ENCODE measurements at places on chromosomes 13 and 19. TPM values are rescaled to one million over a fixed set of nuclear protein-coding genes. Genes with fewer than 3 reads are reported as not detected.
A peak's percentile ranks its signal among the peaks of the same experiment; 100 is the strongest.

Gene COPE
- total RNA-seq: 181 TPM

Gene ABCA7
- total RNA-seq: 9.4 TPM

Gene C19orf33
- total RNA-seq: 12.4 TPM

Gene SLC27A5
- total RNA-seq: 25.5 TPM

Gene NAT14
- total RNA-seq: 16.2 TPM

Gene TDRD12
- total RNA-seq: 0.40 TPM

Gene FBXO17
- total RNA-seq: 7.7 TPM

Gene EBI3
- 0.77 TPM for total RNA-seq

Gene KRTDAP
- not detected for total RNA-seq

Gene RASIP1
- 11.9 TPM for total RNA-seq

Gene FLT1
- 29.3 TPM for total RNA-seq

Gene FXYD5
- total RNA-seq: 11.0 TPM

GRCh38 chr13:33524086-33524485, 238.5 kb upstream of the STARD13 start:
- H3K36me3 ChIP-seq: no peaks in the 10 kb centered on the region
- H3K27me3 ChIP-seq: no peaks in the 10 kb centered on the region
- no peak overlapping the region for H3K4me3 ChIP-seq
- no peaks in the 10 kb centered on the region for H3K4me1 ChIP-seq
- no peak overlapping the region for H3K27ac ChIP-seq

GRCh38 chr13:75931116-75931515, 295.0 kb downstream of the LMO7 start:
- no peaks in the 10 kb centered on the region for H3K36me3 ChIP-seq
- no peak overlapping the region for H3K27ac ChIP-seq
- no peaks in the 10 kb centered on the region for H3K4me1 ChIP-seq
- H3K4me3 ChIP-seq: no peak overlapping the region
- DNase-seq: no peak

- no peaks in the 10 kb centered on the region for H3K27me3 ChIP-seq
- H3K4me3 ChIP-seq: no peak within 1 kb of the TSS
- no peak for DNase-seq
- H3K27ac ChIP-seq: no peak within 1 kb of the TSS
Observed at GRCh38 chr19:51372649-51373504, at the start of gene NKG7. Gene NKG7 (minus strand): TSS chr19:51372654. CDS start chr19:51372535, 119 bp downstream.

GRCh38 chr19:50661023-50661422, 11.8 kb downstream of the C19orf81 start:
- DNase-seq: no peak
- peaks cover 27% of the 10 kb centered on the region for H3K36me3 ChIP-seq
- H3K27me3 ChIP-seq: peaks cover 6% of the 10 kb centered on the region
- no peak overlapping the region for H3K27ac ChIP-seq

DNA sequence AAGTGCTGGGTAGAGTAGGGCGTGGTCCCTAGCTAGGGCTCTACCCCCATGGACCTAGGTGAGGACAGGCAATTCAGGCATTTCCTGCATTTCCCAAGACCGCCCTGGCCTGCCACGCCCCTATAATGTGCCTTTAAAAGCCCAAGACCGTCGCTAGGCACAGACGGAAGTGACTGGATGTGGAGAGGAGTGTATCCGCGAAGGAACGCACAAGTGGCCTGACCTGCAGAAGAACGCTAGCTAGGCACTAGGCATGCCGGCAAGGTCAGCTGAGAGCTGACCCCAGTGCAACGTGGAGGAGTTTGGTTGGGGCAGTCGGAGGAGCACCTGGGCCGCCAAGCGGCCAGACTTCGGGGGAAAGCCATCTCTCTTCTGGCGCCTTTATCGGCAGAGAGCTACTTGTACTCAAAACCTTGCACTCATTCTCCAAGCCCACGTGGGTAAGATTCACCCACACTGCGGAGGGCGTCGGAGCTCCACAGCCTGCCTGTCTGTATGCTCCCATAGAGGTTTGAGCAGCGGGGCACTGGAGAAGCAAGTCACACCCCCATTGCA, 370.0 kb downstream of the FGF9 start:
- H3K4me3 ChIP-seq: no peak overlapping the region
- H3K4me1 ChIP-seq: no peaks in the 10 kb centered on the region
- no peak for DNase-seq
- H3K27ac ChIP-seq: no peak overlapping the region
- no peaks in the 10 kb centered on the region for H3K27me3 ChIP-seq

DNA sequence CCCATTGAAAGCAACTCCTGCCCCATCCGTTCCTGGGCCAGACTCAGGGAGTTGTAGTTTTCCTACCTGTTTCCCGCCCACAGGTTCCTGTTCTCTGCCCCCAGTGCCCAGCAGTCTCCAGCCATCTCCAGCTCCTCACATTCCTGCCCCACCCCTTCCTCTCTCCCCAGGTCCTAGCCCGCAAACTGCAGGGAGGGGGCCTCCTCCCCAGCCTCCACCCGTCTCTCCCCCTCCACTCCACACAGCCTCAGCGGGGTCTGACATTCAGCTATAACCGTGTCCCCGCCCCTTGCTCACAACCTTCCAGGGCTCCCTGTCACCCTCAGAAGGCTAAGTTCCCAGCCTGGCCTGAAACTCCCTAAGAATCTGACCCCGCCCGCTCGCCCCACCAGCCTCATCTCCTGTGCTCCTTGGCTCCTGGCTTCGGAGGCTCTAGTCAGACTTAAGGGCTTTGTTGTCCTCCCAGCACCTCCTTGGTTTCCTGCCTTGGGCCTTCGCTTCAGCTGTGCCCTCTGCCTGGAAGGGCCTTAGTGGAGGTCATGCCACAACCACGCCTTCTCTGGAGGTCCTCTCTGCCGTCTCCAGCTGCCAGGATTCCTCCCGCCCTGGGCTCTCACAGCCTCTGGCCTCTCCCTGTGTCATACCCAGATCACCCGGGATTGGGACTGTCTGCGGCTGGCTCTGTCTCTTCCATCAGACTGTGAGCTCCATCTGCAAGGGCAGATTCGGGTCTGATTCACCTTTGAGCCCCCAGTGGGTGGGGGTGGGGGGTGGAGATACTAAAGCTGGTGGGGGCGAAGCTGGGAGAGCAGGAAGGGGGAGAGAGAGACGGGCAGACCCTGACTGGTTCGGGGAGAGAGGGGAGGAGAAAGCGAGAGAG, 5.1 kb upstream of the SPACA6 start:
- peak overlapping the region; percentile 83 for H3K4me3 ChIP-seq
- H3K36me3 ChIP-seq: peaks cover 14% of the 10 kb centered on the region
- H3K27me3 ChIP-seq: no peaks in the 10 kb centered on the region
- peak overlapping the region; percentile 84 for H3K27ac ChIP-seq
- peak; percentile 94 for DNase-seq

GRCh38 chr13:37225414-37226070, 120.1 kb upstream of the CSNK1A1L start:
- H3K27ac ChIP-seq: no peak overlapping the region
- no peak overlapping the region for H3K4me3 ChIP-seq

GRCh38 chr13:74221752-74222151, 87.5 kb upstream of the KLF12 start:
- H3K4me3 ChIP-seq: no peak overlapping the region
- no peaks in the 10 kb centered on the region for H3K27me3 ChIP-seq
- no peaks in the 10 kb centered on the region for H3K4me1 ChIP-seq
- H3K27ac ChIP-seq: no peak overlapping the region

DNA sequence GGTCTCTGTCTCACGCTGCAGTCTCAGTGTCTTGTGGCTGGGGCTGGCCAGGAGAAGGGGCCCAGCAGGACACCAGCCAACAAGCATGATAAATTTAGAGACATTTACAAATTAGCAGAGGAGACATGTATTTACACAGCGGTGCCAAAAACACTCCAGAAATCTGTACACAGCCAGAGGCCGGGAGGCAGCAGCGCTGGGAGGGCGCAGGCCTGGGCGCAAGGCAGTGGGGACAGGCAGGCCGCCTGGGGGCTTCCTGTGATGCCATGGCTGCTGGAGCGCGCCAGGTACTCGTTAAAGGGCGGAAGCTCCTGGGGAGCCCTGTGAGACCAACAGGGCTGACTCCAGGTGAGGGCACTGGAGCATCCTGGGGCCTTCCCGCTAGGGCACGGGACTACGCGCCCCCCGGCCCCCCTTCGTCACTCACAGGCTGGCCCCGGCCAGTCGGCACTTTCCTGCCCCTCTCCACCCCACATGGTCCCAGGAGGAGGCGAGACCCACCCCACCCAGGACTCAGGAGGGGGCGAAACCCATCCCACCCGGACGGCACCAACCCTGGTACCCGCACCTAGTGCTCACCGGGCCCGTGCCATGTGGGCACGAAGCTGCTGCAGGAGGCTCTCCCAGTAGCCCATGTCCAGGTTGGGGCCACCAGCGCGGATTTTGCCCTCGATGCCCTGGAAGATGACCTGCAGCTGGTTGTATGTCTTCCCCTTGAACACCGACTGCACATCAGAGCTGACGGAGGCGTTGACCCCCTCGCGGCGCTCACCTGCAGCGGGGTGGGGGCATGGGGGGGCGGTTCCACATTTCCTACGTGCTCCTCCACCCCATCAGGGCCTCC, 7.4 kb upstream of the TBXA2R start:
- H3K4me3 ChIP-seq: no peak overlapping the region
- H3K27me3 ChIP-seq: no peaks in the 10 kb centered on the region
- H3K36me3 ChIP-seq: peaks cover 96% of the 10 kb centered on the region
- peaks cover 21% of the 10 kb centered on the region for H3K4me1 ChIP-seq
- H3K27ac ChIP-seq: no peak overlapping the region

DNA sequence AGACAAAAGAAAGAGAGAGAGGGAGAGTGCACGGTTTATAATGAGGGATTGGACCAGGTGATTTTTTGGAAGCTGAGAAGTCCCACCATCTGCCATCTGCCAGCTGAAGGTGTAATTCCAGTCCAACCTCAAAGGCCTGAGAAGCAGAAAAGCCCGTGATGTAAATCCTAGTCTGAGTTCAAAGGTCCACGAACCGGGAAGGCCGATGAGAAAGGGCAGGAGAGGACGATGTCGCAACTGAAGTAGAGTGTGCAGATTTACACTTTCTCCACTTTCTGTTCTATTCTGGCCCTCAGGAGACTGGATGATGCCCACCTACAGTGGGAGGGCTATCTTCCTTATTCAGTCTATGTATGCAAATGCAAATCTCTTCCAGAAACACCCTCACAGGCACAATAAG, 500.0 kb downstream of the DIAPH3 start:
- no peak overlapping the region for H3K27ac ChIP-seq
- H3K36me3 ChIP-seq: no peaks in the 10 kb centered on the region
- H3K4me3 ChIP-seq: no peak overlapping the region

DNA sequence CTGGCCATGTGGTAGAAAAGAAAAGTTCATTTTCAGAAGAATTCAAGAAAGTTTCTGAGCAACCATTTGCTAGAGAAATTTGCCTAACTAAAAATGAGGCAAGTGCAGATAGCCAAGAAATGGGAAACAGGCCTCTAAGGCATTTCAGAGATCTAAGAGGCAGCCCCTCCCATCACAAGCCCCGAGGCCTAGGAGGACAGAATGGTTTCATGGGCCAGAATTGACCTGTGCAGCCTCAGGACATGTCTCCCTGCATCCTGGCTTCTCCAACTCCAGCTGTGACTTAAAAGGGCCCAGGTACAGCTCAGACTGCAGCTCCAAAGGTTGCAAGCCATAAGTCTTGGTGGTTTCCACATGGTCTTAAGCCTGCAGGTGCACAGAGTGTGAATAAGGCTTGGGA, 3.3 kb upstream of the ZNF546 start:
- peaks cover 3% of the 10 kb centered on the region for H3K4me1 ChIP-seq
- no peak for DNase-seq
- H3K36me3 ChIP-seq: no peaks in the 10 kb centered on the region
- no peak overlapping the region for H3K4me3 ChIP-seq

- DNase-seq: no peak
- no peaks in the 10 kb centered on the region for H3K27me3 ChIP-seq
- peaks cover 6% of the 10 kb centered on the region for H3K4me1 ChIP-seq
- H3K27ac ChIP-seq: no peak overlapping the region
Observed at GRCh38 chr13:22944378-22944777, 236.4 kb upstream of the SGCG start.

DNA sequence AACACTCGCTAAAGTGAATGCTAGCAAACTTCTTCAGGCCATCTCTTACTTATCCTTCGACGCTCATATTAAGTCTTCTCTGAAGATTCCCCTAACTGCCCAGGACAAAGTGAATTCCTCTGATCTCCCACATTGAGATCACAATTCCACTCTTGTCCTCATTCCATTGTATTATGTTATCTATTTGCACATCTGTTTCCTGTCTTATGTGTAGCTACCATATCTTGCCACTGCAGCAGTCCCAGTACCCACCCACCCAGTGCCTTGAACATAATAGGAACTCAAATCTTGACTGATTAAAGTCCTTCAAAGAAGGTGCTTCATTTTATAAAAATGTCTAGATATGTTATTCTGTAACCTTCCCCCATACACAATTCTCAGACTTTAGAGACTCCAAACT, 702.3 kb downstream of the DIAPH3 start:
- H3K4me3 ChIP-seq: no peak overlapping the region
- H3K27me3 ChIP-seq: no peaks in the 10 kb centered on the region
- no peaks in the 10 kb centered on the region for H3K4me1 ChIP-seq
- no peak for DNase-seq

DNA sequence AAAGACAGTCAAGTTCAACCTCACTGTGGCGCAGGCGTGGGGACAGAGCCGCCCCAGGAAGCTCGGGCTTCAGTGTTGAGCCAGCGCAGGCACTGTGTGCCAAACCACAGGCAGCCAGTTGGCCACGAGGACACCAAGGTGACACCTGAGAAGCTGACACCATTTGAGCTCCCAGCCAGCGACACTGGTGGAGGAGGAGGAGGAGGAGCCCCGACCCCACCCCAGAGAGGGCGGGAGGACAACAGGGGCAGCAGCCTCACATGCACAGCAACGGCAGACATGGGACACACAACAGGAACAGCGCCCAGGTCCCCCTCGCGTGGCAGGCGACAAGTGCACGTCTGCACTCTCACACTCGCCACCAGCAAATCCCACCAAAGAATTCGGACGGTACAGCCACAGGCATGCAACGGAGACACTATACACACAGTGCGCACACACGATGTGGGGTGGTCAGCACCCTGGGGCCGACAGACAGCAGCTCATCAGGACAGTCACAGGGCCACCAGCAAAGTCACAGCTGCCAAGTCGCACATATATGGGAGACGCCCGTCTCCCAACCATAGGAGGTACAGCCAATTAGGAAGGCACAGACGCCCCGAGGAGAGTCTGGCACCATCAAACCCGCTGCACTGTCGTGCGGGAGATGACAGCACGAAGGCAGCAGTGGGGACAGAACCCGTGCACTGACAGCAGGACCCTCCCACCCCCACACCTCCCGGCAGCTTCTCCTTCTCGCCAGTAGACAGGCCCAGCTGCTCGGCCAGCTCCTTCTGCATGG, 3.4 kb downstream of the EIF3G start:
- H3K27me3 ChIP-seq: no peaks in the 10 kb centered on the region
- H3K27ac ChIP-seq: no peak overlapping the region
- H3K36me3 ChIP-seq: peaks cover 80% of the 10 kb centered on the region
- peaks cover 19% of the 10 kb centered on the region for H3K4me1 ChIP-seq

- no peak for DNase-seq
- H3K27ac ChIP-seq: no peak overlapping the region
- no peaks in the 10 kb centered on the region for H3K4me1 ChIP-seq
Observed at GRCh38 chr13:84744203-84744602, 861.9 kb upstream of the SLITRK1 start.

GRCh38 chr13:106721599-106721998, 153.7 kb upstream of the ARGLU1 start:
- H3K27me3 ChIP-seq: no peaks in the 10 kb centered on the region
- H3K27ac ChIP-seq: no peak overlapping the region
- DNase-seq: no peak
- H3K36me3 ChIP-seq: no peaks in the 10 kb centered on the region
- H3K4me1 ChIP-seq: no peaks in the 10 kb centered on the region
- no peak overlapping the region for H3K4me3 ChIP-seq

Measured in spinal cord (tissue), 10 donors.